ENCODE measurements at places on chromosomes 16 and 17. TPM values are rescaled to one million over a fixed set of nuclear protein-coding genes. Genes with fewer than 3 reads are reported as not detected.

Gene AATK
- 24.2 TPM for total RNA-seq

DNA sequence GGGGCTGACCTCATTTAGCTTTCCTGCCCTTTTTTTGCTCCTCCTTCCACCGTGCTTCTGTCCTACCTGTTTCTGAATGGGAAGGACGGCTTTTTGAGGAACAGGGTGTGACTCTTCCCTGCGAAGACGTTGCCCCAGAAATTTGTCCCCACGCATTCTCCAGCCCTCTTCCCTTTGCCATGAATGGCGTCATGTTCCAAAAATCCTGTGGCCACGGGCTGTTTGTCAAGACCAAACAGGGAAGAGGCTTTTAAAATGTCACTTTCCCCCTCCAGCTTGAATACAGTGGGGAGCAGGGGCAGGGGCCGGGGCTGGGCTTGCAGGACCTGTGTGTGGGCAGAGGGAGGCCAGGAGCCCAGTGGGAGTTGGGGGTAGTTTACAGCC, 13.9 kb downstream of the MPRIP start:
- DNase-seq = no peak

Gene KCNAB3
- total RNA-seq = 0.61 TPM

Gene SP2
- total RNA-seq = 3.7 TPM

- DNase-seq = no peak
These were observed 595.7 kb upstream of the CDH5 start for GRCh38 chr16:65770752-65771151.

- DNase-seq = no peak
These were observed 129.0 kb downstream of the KATNIP start for GRCh38 chr16:27678955-27679354.

- DNase-seq = no peak
These were observed 12.5 kb downstream of the PLLP start for GRCh38 chr16:57271867-57272495.

Gene KRT40
- not detected for total RNA-seq

- DNase-seq = no peak
These were observed at the start of gene IKZF3 for GRCh38 chr17:39863918-39864746. IKZF3 (minus strand) TSS chr17:39864312; CDS start chr17:39864126, 186 bp downstream.

- no peak for DNase-seq
These were observed 22.7 kb upstream of the PPM1D start for GRCh38 chr17:60577147-60577915.

Gene CCL11
- total RNA-seq = not detected

DNA sequence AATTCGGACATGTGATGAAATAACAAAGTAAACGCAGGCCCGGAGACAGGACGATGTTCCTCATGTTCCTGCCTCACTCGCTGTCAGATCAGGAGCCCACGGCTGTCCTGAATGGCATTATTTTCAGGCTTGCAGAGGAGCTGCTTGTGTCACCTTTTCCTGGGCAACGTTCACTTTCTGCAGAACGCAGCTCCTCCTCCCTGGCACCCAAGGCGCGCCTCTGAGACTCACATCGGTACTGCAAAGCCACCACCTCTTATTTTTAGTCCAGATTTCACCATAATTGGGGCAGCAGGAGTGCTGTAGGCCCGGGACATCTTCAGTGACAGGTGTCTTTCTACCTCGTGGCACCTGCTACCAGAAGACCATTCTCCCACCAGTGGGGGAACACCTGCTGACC, 8.0 kb upstream of the C16orf96 start:
- DNase-seq = no peak

DNA sequence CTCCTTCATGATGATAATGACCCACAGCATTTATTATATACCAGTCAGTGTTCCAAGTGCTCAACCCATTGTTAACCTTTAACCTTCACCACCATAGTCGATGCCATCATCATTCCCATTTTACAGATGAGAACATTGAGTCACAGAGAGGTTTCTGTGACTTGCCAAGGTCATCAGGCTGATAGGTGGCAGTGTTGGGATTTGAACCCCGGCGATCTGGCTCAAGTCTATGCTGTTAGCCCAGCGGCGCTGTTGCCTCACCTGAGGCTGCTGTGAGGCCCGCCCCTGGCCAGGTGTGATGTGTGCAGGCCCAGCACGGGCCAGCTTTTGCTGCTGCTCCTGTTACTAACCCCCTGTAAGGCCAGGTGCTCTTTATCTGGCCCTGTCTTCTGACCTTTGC, 101.2 kb downstream of the OR1D5 start:
- DNase-seq = no peak

- no peak for DNase-seq
These were observed 37.2 kb upstream of the ENDOV start for GRCh38 chr17:80377798-80378197.

Gene AXIN2
- 6.5 TPM for total RNA-seq

Gene ADAP2
- not detected for total RNA-seq

- no peak for DNase-seq
These were observed 615.6 kb upstream of the SOX9 start for GRCh38 chr17:71505200-71505599.

DNA sequence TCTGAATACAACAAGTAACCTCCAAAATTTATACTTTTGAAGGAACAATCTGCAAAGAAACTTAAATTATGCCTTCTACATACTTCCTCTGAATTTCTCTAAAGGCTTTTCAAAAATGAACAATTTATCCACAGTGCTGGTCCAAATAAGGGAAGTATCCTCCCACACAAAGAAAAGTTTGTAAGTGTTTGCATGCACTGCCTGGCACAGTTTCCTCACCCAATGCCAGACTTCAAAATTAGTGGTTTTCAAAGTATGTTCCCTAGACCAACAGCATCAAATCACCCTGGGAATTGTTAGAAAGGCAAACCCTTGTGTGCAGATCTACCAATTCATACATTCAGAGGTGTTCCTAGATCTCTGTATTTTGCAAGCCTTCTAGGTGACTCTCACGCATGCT, 82.5 kb downstream of the PCTP start:
- no peak for DNase-seq

GRCh38 chr17:10156599-10156947, 41.8 kb downstream of the GAS7 start:
- DNase-seq = no peak

DNA sequence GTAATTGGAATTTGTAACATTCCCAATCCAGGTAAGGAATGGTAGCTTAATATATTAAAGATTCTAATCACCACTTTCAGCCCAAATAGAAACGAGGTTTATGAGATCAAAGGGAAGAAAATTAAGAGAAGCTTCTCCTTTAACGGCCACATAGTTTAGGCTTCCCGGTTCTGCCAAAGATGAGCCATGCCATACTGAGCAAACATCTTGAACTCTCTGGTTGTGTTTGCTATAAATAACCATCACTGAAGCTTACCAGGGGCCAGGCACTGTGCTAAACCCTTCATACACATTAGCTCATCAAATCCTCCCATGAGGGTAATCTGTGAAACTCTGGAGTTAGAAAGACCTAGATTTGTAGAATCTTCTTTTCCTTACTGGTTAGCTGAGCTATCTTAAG, 2.8 kb downstream of the MYH11 start:
- no peak for DNase-seq

- DNase-seq = no peak
These were observed 807 bp upstream of the HBQ1 start for GRCh38 chr16:179211-180092.

GRCh38 chr16:66551348-66551759, 1.0 kb upstream of the CKLF start:
- DNase-seq = peak; percentile 74

Gene PIP4K2B
- 41.8 TPM for total RNA-seq

GRCh38 chr17:11302401-11303186, 61.6 kb downstream of the SHISA6 start:
- no peak for DNase-seq

DNA sequence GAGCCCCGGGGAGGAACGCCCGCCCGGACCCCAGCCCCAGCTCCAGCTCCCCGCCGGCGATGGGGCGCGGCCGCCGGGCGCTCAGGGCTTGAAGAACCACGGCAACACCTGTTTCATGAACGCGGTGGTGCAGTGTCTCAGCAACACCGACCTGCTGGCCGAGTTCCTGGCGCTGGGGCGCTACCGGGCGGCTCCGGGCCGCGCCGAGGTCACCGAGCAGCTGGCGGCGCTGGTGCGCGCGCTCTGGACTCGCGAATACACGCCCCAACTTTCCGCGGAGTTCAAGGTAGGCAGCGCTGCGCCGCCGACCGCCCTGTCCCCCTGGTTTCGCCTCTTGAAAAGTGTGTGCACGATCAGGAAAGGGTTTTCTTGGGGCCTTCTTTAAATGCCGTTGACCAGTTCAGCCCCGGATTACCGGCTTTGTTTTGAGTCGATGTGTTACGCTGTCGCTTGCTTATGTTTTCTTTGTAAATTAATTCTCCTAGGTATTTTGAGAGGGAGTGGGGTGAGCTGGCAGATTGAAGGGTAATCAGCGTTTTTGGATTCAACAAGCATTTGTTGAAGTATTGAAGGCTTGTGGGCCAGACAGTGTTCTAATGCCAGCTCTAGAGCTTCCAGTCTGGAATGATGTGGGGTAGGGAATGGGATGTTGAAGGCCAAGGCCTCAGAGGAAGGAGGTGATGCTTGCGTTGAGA, 681 bp downstream of the USP43 start:
- DNase-seq = no peak

GRCh38 chr16:57549730-57550129, 7.3 kb downstream of the ADGRG5 start:
- no peak for DNase-seq

DNA sequence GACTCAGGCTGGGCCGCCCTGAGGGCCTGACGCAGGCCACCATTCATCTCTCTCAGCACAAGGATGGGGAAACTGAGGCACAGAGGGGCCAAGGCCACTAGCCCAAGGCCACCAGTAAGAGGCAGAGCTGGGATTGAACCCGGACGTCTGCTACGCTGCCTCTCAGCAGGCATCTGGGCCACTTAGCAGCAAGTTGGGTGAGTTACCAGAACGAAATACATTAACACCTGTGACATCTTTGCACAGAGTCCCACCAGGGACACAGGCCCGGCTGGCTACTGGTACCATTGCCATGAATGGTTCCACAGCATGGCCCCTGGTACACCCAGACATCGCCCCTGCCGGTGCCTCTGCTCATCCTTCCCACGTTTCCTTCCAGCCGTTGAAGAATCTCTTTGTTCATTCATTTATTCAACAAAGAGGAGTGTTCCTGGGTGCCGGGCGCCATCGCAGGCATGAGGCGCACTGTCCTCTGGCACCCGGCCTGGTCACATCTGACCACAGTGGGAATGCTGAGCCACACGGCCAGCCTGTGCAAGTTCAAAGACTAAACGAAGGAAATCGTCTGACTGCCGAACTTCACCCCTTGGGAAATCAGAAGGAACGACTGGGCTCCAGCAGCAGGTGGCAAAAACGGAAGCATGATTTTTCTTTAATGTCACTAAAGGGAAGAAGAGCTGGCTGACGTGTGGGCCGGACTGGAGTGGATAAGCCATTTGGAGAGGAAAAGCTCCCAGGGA, 7.4 kb upstream of the ZNF469 start:
- no peak for DNase-seq

Gene SREBF1
- total RNA-seq = 65.3 TPM

DNA sequence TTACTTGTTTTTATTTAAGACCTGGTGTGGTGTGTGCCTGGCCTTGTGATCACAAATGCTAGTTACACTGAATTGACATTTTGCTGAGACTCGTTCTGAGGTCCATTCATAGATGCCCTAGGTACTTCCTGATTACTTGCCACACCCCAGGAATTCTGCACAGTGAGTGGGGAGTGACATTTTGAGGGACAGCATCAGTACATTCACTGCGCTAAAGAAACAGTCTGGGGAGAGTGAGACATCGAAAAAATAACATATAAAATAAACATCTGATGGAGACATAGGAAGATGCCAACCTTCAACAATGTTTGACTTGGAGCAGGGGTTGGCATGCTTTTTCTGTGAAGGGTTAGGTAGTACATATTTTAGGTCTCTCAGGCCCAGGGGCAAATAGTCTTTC, 30.4 kb downstream of the ABCC1 start:
- DNase-seq = no peak

DNA sequence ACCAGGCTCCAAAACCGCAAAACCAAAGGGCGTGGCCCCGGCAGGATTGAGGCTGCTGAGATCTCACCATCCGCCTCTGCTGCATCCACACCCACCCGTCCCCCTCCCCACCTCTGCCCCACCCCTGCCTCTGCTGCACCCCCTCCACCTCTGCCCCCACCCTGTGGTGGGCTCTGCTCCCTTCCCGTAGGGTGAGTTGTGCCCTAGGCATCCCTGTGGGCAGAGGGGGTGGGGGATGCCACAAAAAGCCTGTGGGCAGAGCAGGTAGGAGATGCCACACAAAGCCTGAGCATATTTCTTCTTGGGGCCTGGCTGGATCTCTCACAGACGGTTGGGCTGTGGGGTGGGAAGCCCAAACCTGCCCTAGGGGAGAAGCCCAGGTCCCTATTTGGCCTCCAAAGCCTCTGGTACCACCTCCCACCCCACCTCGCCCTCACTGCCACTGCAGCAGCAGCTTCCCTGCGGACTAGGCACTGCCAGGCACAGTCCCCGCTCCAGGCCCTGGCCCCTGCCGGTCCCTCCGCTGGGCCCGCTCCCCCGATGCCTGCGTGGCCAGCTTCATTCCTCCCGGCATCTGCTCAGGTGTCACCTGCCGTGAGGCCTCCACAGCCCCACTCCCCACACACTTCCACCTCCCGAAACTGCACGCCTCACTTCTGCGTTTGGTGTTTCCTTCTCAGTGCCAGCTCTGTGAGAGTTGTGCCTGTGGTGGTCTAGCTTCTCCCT, 11.3 kb upstream of the PABPN1L start:
- no peak for DNase-seq

- no peak for DNase-seq
These were observed at the start of gene NME3 for GRCh38 chr16:1771188-1771863. NME3 (minus strand) TSS chr16:1771543; CDS start chr16:1771534, 9 bp downstream.

- DNase-seq = no peak
These were observed 36.6 kb upstream of the ALKBH5 start for GRCh38 chr17:18146980-18147379.

DNA sequence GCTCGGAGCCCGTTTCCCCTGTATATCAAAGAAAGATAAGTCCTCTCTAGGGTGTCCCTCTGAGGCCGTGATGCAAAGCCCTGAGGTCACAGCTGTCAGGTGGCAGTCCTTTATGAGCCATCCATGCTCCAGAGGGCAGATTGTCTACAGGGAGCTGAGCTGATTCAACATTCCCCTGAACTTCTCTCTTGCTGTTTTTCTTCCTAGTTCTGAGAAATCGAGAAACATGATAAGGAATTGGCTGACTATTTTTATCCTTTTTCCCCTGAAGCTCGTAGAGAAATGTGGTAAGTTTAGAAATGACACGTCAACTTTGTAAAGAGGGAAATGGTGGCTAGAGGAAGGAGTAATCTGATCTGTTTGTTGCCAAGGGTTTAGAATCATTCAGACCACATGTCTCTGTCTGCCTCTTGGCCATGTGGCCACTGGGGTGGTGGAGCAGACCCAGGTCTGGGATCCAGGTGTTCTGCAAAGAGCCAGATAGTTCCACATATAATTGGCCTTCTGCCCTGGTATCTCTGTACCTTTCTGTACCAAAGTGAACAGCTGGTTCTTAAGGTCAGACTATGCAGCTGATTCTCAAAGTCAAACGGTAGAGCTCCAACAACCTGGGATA, 3.5 kb downstream of the CTNS start:
- no peak for DNase-seq
